Activated CD8-positive, alpha-beta memory T cell treated with anti-CD3 and anti-CD28 coated beads for 4 hours (primary cell): ENCODE measurements at places on chromosomes 5 and 9.

DNA sequence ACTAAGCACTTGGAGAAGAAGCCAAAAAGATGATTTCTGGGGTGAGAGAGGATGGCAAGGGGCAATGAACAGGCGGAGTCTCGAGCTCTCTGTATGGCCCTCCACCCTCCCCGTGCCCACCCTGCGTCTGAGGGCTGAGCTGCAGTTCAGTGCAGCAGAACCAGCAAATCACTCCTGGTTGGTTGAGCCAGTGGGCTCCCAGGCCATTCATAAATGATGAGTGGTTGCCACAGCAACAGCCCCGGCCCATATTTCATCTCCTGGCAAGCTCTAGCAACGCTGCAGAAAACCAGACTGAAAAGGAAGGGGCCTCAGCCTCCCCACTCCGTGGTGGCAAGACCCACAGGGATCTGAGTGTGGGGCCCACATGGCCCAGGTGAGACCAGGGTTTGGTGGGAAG lies 93.8 kb upstream of the PPP1R26 start:
- DNase-seq: no peak

DNA sequence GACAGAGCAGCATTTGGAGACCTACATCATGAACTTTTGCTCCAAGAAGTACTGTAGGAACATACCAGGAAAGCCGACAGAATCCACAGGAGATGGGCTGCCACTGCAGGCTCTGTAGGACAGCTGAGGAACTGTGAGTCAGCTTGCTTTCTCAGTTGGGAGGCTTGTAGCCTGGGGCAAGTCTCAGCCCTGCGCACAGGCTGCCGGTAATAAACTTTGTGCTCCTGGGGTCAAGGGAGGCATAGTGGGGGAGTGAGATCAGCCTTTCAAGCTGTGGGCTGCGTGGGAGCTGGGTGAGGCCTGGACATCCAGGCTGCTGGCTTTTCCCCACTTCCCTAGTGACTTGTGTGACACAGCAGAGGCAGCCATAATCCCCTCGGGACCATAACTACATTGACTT lies 718.0 kb upstream of the CDH10 start:
- no peak for DNase-seq

DNA sequence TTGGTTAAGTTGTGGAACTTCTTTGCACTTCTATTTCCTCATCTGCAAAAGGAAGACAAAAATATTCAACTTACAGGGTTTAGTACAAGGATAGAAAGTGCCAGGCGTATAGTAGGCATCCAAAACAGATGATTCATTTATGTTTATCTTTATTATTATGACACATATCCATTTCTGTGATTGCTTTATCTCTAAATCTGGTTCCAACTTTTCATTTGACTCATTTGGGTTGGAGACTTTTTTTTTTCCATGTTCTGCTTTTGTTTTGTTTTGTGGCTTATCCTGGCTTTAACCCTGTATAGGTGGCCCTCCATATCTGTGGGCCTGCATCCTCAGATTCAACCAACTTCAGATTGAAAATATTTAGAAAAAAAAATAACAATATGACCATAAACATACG lies 186.7 kb upstream of the SLC24A2 start:
- no peak for DNase-seq

- DNase-seq: no peak
Measured at GRCh38 chr5:53403291-53403690, 77.1 kb upstream of the FST start.

DNA sequence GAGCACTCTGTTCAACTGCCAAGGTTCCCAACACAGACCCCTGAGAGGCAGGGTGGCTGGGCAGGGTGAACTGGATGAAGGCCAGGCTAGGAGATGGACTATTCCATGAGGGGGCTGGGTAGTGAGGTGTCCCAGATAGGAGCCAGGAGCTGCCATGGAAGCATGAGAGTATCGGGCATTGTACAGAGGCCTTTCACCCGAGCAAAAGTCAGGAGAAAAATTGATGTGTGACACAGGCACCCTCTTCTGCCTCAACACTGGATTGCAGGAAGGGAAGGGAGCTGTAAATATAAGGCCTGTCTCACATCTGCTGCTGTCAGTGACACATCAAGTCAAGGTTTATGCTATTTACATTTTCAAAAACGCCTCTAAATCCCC lies 74.6 kb downstream of the UBAP1 start:
- no peak for DNase-seq
